HS-5 (cell line): ENCODE measurements at places on chromosomes 7 and 10.

GRCh38 chr7:88075216-88075615, 141.2 kb downstream of the ADAM22 start:
- DNase-seq = no peak

DNA sequence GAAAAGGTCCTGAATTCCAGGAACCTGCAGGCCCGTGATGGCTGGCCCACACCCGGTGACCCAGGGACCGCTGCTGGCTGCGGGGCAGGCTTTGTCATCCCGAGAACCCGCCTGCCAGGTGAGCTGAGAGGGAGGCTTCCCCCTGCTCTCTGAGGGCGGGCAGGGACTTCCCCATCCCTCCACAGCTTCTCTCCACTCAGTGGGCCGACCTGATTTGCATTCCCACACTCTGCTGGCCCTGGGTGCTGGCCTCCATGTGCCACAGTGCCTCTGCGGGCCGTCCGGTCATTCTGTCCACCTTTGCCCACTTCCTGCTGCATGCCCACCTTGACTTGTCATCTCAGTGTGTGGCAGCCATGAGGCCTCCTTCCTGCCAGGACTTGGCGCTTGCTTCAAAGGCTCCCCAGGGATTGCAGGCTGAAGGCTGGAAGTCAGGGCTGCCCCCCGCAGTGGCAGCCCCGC, 35.3 kb downstream of the PALD1 start:
- DNase-seq = no peak

GRCh38 chr7:120462991-120463390, 190.0 kb downstream of the KCND2 start:
- DNase-seq = peak; percentile 2

DNA sequence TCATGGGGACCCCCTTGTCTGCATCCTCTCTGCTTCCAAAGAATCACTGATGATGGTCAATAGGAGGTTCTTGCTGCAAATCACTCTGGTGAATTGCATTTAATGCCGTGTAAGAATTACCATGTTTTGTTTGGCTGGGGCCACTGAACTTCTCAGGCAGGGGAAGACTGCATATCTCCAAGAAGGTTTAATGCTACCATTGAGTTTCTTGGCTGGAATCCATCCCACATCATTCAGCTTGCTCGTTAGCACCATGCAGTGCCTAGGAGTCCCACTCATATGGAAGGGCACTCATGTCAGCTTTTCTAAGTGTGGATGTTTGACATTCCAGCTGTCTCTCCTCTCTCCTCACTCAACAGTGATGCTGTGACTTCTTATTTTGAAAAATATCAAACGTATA, 50.2 kb upstream of the BAMBI start:
- DNase-seq = no peak

- no peak for DNase-seq
Measured at GRCh38 chr7:141558544-141559183, 7.5 kb downstream of the AGK start.

DNA sequence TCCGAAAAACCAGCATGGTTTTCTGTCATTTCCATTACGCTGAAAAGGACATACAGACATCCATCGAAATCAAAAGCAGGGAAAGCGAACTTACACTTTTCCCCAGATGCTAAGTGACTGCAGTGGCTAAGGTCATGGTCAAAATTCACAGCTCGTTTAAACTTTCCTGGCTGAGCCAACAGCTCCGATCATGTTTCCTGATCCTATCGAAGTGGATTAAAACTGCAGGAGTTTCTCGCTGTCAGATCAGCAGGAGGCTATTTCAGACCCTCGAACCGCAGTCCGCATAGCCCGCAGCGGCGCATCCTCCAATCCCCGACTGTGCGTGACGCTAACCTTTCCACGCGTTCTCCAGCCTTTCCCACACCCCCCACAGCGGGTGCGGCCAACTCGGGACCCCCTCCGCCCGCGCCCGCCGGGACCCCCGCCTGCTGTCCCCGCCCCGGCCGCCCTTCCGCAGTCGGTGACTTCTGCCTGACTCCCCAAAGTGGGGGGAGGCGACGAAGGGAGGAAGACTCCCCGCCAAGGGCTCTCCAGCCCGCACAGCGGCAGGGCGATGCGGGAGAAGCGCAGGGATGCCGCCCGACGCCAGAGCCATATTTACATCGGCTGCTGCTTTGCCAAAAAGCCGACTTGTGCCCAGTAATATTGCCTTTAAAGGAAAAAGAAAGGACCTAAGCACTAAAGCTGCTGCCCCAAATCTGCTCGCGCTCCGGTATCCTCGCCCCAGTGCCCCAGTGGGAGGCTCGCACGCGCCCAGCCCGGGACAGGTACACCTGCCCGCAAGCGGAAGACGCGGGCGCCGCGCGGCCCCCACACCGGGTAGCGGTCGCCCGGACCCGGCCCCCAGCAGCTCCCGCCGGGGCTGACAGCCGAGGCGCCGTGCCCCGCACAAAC, 1.2 kb downstream of the PIP4K2A start:
- no peak for DNase-seq

DNA sequence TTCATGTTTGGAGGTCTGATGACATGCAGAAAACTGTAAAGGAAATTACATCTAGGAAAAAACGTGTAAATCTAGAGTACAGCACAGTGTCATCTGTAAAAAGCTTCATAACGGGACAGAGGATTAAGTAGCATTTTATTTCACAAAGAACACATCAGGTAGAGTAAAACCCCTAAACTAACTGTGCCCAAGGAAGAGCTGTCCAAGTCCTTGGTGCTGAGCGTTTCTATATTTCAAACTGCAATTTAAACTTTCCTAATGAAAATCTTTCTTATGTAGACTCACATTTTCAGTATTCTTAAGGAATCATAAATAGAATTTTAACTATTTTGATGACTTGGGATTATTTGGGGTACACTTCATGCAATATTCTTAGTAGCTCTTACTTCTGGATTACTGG, 646.2 kb downstream of the IPMK start:
- no peak for DNase-seq

GRCh38 chr10:117994771-117995170, 52.0 kb downstream of the RAB11FIP2 start:
- no peak for DNase-seq

GRCh38 chr7:76514926-76515771, 4.8 kb downstream of the UPK3B start:
- no peak for DNase-seq

DNA sequence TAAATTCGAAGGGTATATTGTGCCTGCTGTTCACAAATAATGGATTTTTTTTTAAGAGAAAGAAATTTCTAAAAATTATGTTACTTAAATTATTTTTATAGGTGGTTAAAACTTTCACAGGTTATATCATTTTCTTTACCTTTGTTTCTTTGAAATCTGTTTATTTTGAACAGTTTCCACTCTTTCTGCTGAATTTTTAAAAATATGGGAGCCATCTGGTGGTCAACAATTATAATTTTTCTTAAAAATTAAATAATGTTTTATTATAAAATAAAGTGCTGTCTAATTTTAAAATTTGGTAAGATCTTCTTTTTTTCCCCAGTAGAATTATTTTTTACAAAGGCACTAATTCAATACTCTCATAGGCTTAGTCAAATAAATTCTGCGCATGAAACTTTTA, 263.9 kb downstream of the ETV1 start:
- no peak for DNase-seq

DNA sequence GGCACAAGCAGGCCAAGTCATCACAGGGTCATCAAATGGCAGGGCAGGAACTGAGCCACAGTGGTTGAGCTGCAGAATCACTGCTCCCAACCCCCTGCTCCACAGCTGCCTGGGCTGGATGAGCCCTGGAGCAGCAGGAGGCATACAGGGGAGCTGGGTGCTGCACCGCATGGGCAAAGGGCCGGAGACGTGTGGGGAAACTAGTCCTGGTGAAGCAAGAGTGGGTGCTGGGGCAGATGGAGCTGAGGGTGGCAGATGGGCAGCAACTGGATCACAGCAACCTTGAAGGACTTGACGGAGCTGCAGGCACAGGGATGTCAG, 16.0 kb upstream of the VOPP1 start:
- DNase-seq = no peak

DNA sequence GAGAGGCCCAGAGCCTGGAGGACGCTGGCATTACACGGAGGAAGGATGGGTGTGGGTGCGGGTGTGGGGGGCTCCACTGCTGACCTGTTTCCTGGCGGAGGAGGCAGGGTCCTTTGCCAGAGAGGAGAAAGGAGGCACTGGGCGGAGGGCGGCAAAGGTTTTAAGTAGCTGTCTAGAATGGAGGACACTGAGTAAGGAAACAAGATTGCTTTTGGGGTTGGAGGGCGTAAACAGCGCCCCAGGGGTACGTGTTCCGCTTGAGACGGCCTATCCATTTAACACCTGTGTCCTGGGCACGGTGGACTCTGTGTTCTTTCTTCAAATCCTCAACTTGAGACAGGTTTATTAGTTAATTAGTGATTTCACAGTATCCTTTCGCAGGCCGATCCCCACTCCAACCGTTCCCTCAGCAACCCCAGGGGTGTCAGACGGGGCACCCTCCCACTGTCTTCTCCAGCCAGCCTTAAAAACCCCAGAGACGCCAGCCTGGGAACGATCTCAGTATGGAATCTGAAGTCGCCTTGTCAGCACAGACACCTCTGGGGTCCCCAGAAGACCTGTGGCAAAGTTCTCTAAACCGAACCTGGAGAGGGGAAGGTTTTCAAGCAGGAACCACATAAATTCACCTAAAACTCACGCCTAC, 24.8 kb downstream of the SFXN4 start:
- DNase-seq = no peak

DNA sequence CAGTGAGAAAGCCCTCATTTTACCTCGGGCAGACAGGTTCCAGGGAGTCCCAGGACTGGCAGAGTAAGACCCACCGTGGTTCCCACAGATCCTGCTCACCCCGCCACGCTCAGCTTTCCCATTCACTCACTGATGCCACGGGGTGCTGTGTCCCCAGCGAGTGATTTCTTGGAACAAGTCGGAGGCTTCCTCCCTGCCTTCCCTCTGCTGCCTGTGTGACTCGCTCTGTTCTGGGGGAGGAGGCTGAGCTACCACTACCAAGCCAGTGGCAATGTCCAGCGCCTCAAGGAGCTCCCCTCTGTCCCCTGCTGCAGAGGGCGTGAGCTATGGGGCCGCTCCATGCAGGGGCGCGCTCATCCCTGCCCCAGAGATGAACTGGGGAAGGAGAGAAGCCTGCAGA, 12.6 kb downstream of the IL15RA start:
- DNase-seq = no peak

- DNase-seq = no peak
Measured at GRCh38 chr10:118455181-118455695, 113.1 kb upstream of the FAM204A start.

DNA sequence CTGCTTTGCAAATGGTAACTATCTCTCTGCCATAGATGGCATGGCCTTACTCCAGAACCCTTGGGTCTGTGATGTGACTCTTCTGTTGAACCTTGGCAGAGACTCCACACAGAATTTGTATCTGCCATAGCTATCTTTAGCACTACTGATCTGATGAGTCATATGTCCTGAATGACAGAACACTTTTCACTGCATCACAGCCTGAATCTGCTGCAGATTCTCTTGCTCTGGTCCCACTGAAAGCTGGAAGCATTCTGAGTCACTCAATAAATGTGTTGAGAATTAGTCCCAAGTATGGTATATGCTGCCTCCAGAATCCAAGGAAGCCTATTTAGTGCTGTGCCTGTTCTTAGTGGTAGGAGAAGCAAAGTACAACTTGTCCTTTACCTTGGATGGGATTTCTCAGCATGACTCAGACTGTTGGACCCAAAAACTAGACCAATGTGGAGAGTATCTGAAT, 39.5 kb upstream of the ANKRD1 start:
- DNase-seq = peak; percentile 78

- no peak for DNase-seq
Measured at GRCh38 chr10:120861178-120861855, 10.2 kb downstream of the WDR11 start.

- DNase-seq = no peak
Measured at GRCh38 chr7:17786314-17786852, 153.9 kb downstream of the SNX13 start.

DNA sequence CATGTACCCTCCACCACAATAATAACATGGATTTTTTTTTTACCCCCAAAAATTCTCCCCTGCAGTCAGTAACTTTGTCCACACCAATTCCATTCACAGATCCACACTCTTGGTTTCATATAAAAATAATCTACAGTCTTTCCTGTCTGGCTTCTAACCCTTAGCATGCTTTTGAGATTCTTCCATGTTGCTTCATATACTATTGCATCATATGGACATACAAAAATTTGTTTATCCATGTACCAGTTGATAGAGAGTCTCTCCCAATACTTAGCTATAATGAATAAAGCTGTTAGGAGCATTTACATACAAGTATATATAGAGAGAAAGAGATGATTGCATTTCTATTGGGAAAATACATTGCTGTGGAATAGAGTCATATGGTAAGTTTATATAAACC, 575.0 kb downstream of the XPNPEP1 start:
- DNase-seq = no peak

DNA sequence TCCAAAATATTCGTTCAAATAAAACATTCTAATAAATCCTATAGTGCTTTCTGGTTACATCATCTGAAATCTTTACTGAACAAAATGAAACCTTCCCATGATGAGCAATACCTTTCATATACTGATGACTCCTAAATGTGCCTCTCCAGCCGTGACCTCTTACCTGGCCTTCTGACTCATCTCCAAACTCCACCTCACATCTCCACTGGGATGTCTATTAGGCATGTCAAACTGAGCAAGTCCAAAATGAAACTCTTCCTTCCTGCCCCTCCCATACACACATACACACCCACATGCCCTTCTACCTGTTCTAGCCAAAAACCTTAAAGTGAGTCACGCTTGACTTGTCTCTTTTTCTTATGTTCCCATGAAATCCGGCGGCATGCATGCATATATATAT, 22.9 kb downstream of the GSAP start:
- DNase-seq = peak; percentile 37

- no peak for DNase-seq
Measured at GRCh38 chr10:69871074-69871473, 69.4 kb downstream of the COL13A1 start.
